Placental pericyte (primary cell): ENCODE measurements at places on chromosomes 16 and 17. TPM values are rescaled to one million over a fixed set of nuclear protein-coding genes. Genes with fewer than 3 reads are reported as not detected.

SCRN2 gene
- total RNA-seq = 30.8 and 33.7 TPM in 2 replicates

PHKB gene
- total RNA-seq = 56.5 and 76.0 TPM in 2 replicates

RRAD gene
- 11.0 and 25.8 TPM in 2 replicates for total RNA-seq

KRT15 gene
- 3.3 TPM in 1 of 2 replicates, not detected in the other for total RNA-seq

C16orf95 gene
- 2.4 and 4.4 TPM in 2 replicates for total RNA-seq

TBX21 gene
- 0.29 TPM in 1 of 2 replicates, not detected in the other for total RNA-seq

GRAP gene
- under 0.01 TPM in 1 of 2 replicates, not detected in the other for total RNA-seq

RASL10B gene
- total RNA-seq = 3.7 and 8.3 TPM in 2 replicates

ZPBP2 gene
- not detected in 2 replicates for total RNA-seq

ACLY gene
- total RNA-seq = 417 and 421 TPM in 2 replicates

DPEP2 gene
- total RNA-seq = not detected in 2 replicates

SUPT6H gene
- 61.3 and 66.7 TPM in 2 replicates for total RNA-seq

ASGR2 gene
- total RNA-seq = not detected in 2 replicates

SLFN11 gene
- 39.5 and 53.2 TPM in 2 replicates for total RNA-seq

CDH16 gene
- total RNA-seq = not detected in 2 replicates

PIGQ gene
- 27.8 and 33.5 TPM in 2 replicates for total RNA-seq

TEX19 gene
- total RNA-seq = not detected in 2 replicates

SLC6A4 gene
- not detected in 2 replicates for total RNA-seq

HASPIN gene
- total RNA-seq = 0.44 and 19.6 TPM in 2 replicates

MC1R gene
- total RNA-seq = 3.9 and 5.6 TPM in 2 replicates

TEX14 gene
- total RNA-seq = not detected in 2 replicates

SLC12A3 gene
- total RNA-seq = not detected in 2 replicates

SERPINF2 gene
- total RNA-seq = 0.14 and 0.22 TPM in 2 replicates

ADAP2 gene
- total RNA-seq = 3.1 and 3.3 TPM in 2 replicates

MAPT gene
- under 0.01 and 0.29 TPM in 2 replicates for total RNA-seq

EVPLL gene
- not detected in 2 replicates for total RNA-seq

SAMD14 gene
- 1.8 and 5.0 TPM in 2 replicates for total RNA-seq

CDH5 gene
- 0.57 TPM in 1 of 2 replicates, not detected in the other for total RNA-seq

CD68 gene
- total RNA-seq = 16.9 and 20.6 TPM in 2 replicates

OR1E1 gene
- total RNA-seq = not detected in 2 replicates

ZNF287 gene
- total RNA-seq = 5.0 and 5.3 TPM in 2 replicates

C17orf67 gene
- total RNA-seq = 0.57 and 1.1 TPM in 2 replicates

ACSM2B gene
- total RNA-seq = not detected in 2 replicates

FBXL16 gene
- 0.22 TPM in 1 of 2 replicates, not detected in the other for total RNA-seq

OTOP3 gene
- total RNA-seq = not detected in 2 replicates

MYH2 gene
- total RNA-seq = not detected in 2 replicates

PRR11 gene
- 14.9 and 47.5 TPM in 2 replicates for total RNA-seq

KRTAP9-8 gene
- total RNA-seq = not detected in 2 replicates

C17orf107 gene
- 0.57 and 6.1 TPM in 2 replicates for total RNA-seq

KRTAP4-5 gene
- total RNA-seq = not detected in 2 replicates

STUB1 gene
- total RNA-seq = 91.5 and 131 TPM in 2 replicates

ZFPM1 gene
- total RNA-seq = 2.3 and 4.4 TPM in 2 replicates

ZDHHC1 gene
- 4.6 and 6.0 TPM in 2 replicates for total RNA-seq

SBK1 gene
- total RNA-seq = under 0.01 TPM in 1 of 2 replicates, not detected in the other

GPR139 gene
- not detected in 2 replicates for total RNA-seq

PKMYT1 gene
- 0.22 and 27.1 TPM in 2 replicates for total RNA-seq
